ENCODE measurements at places on chromosomes 3 and 15.

- DNase-seq, result no peak
These were observed 379.8 kb downstream of the LPP start for GRCh38 chr3:188533612-188534357.

DNA sequence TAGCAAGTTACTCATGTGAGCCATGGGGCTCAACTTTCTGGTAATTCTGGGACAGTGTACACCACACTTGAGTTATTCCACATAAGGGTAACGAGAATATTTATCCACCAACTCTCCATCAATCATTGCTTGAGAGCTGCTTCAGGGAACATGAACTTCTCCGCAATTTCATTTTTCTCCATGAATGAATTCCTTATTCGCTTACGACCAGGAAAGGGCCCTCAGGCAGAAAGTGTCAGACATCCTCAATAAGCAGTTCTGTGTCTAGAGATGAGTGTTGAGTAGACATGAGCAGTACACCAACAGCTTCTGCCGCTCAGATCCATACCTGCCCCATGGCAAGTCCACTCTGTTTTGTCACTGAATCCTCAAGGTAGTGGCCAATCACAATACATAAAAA is 24.8 kb upstream of the IQCF2 start:
- DNase-seq, result no peak

DNA sequence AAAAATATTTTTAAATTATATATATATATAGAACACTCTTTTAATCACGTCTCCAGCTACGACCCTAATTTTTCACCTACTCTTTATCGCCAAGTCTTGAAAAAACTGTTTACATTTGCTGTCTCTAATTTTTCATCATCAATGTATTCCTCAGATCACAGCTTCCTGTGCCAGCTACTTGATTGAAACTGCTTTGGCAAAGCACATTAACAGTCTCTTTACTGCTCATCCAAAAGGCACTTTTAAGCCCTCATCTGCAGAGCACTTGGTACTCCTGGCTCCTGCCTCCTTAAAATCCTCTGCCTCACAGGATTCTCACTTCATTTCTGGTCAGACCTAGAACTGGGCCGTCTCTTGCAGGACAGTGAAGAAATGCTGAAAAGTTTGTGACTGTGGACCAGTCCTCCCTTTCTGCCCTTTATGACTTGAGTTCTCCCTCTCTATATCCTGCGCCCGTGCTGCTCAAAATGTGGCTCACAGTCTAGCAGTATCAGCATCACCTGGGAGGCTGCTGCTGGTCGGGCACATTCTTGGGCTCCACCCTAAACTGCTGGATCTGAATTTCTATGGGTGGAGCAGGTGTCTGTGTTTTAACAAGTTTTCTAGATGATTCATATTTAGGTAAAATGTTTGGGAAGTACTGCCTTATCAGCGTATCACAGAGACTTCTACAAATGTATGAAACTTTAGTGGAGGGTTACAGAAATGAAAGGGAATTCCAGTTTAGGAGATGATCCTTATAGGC is 196.8 kb downstream of the ADAMTSL3 start:
- no peak for DNase-seq

DNA sequence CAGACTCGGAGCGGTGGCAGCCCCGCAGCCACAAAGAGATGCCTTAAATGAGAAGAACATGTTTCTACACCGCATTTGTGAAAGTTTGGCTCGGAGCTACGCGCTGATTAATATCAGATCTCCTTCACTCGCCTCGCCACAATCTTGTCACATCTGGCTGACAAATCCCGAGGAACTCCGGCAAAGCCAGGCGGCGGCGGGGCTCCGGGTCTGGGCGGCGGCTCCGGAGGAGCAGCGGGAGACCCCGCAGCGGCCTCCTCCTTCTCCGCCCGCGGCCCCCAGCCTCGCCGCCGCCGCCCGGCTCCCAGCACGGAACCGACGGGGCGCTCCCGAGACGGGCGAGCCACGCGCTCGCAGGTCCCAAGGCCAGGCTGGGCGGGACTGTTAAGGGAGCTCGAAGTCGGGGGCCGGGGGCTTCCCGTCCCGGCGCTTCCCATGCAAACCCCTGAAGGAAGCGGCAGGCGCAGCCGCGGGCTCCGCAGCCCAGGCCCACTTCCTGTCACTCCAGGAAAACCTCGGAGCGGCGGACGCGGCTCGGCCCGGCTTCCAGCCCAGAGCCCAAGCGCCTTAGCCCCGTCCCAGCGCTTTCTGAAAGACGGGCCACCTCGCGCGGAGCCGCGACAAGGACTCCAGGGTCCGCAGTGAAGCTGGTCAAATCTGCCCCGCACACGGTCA is 1.2 kb downstream of the BNC1 start:
- no peak for DNase-seq

DNA sequence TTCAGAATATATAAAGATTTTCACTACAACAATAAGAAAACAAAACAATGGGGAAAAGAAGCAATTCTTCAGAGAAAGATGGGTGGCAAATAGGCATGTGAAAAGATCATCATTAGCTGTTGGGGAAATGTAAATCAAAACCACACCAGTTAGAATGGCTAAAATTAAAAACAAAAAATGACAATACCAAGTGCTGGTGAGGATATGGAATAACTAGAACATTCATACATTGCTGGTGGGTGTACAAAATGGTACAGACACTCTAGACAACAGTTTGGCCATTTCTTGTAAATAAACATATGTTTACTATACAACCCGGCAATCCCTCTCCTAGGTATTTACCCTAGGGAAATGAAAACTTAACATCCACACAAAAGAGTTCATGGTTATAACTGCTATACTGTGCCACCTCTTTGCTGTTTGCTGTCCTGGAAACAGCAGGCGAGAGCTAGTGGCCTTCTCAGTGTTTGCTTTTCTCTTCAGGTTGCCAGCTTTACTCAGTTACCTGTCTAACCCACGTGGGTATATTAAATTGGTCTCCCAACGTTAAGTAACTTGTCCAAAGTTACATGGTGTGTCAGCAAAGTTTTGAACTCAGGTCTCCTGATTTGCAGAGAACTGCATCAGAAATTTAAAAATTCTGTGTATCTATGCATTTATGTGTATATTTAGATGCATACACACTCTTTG is 4.6 kb upstream of the NIT2 start:
- peak; percentile 33 for DNase-seq

DNA sequence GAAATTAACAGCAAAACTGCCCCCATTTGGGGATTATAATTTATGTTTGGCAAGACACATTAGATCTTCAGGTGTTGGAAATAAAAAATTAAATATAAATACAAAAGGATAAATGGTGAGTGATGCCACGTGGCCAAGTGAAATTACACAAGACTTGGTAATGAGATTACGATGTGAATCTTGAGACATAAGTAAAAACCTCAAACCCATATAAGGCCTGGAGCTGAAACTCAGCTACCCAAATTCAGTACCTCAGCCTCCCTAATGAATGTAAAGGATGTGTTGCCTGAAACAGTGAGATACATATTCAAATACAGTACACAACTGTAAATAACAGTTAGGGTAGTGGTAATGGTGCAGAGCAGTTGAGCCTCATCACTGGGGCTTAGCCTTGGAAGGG is 1146.6 kb downstream of the OTOL1 start:
- DNase-seq, result no peak

Measured in prostate gland (tissue), 2 donors.